ENCODE measurements at places on chromosomes 3 and 15.

DNA sequence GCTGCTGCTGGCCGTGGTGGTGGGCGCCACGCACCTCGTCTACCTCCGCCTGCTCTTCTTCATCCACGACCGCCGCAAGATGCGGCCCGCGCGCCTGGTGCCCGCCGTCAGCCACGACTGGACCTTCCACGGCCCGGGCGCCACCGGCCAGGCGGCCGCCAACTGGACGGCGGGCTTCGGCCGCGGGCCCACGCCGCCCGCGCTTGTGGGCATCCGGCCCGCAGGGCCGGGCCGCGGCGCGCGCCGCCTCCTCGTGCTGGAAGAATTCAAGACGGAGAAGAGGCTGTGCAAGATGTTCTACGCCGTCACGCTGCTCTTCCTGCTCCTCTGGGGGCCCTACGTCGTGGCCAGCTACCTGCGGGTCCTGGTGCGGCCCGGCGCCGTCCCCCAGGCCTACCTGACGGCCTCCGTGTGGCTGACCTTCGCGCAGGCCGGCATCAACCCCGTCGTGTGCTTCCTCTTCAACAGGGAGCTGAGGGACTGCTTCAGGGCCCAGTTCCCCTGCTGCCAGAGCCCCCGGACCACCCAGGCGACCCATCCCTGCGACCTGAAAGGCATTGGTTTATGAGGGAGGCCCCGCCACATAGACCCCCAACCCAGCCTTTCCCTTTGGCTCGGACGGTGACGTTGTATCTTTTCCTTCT lies 1.1 kb downstream of the GPR27 start:
- DNase-seq = no peak

DNA sequence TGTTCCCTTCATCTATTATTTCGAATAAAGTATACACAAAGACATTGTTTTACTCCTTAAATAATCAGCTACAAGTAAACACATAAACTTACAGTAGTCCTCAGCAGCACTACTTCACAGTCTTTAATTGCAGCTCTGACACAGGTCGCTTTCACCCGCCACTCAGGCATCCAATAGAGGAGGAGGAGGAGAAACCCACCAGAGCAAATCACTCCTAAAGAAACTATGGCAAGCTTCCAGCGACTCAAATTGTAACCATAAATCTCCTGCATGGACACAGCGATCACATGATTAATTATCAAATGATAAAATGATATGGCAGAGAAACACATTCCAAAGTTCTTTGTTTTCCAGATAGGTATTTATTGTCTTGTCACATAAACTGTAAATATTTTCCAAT lies 26.2 kb downstream of the ATP13A3 start:
- no peak for DNase-seq

DNA sequence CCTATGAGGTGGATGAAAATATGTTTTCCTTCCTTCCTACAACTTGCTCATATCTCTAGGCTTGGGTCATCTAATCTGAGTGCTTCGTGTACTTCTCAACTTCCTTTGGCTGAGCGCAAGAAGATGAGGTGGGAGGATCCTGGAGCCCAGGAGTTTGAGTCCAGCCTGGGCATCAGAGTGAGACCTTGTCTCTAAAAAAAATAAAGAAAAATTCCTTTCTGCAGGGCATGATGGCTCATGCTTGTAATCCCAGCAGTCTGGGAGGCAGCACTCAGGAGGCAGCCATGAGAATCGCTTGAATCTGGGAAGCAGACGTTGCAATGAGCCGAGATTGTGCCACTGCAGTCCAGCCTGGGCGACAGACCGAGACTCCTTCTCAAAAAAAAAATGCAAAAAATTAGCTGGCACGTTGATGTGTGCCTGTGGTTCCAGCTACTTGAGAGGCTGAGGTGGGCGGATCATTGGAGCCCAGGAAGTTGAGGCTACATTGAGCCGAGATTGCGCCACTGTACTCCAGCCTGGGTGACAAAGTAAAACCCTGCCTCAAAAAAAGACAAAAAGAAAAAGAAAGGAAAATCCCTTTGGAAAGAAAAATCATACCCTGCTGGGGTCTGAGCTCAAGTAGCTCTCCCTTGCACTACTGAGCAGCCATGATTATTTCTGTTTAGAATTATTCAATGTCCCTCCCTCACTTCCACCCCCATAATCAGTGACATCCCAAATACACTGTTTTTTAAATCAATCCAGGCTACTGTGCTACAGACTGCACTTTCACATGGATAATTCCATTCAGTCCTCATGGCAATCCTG lies 28.0 kb upstream of the RAB11A start:
- DNase-seq = peak; percentile 69

DNA sequence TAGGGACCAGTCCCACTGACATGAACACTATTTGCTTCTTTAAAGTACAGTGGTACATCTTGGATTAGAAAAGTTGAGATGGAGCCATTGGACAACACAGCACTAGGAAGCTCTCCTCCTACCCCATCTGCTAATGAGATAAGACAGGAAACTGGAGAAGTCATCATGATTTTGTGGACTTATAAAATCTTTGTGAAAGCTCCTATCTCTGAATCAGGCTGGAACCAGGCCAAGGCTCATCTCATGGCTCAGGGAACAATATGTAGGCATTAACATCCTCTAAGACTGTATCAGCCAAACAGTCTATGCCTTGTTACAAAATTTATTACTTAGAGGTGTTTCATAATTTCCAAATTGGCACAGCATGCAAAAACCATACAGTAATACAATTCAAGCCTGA lies 84.1 kb downstream of the BOC start:
- peak; percentile 13 for DNase-seq

- DNase-seq = no peak
These were observed 175.4 kb downstream of the ANXA2 start for GRCh38 chr15:60222404-60222803.

DNA sequence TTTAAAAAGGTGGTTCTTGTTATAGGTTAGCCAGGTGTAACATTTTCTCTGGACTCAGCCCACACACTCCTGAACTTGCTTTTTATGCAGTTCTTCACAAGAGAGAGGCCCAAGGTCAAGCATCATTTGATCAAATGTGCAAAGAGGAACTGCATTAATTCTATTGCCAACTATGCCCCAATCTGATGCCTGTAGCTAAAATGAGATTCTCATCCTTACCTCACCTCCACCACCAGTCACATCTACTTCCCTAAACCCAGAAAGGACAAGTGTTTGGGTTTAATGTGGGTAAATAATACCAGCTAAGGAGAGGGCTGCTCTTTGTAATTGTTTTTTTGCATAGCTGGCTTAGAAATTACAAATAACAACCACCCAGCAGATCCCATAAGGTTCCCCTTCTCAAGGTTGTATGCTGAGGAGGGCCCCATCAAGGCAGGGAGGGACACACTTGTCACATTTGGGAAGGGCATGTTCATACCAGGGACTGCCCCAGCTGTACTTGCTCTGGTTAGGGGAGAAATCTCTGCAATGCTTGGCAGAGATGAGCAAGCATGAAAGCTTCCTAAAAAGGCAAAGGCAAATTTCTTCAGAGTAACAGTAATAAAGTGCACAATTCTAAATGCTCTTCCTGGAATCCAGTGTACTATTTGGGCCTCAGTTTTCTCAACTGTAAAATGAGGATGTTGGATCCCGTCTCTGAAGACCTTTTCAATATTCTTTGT lies 76.2 kb downstream of the TGFBR2 start:
- DNase-seq = no peak

DNA sequence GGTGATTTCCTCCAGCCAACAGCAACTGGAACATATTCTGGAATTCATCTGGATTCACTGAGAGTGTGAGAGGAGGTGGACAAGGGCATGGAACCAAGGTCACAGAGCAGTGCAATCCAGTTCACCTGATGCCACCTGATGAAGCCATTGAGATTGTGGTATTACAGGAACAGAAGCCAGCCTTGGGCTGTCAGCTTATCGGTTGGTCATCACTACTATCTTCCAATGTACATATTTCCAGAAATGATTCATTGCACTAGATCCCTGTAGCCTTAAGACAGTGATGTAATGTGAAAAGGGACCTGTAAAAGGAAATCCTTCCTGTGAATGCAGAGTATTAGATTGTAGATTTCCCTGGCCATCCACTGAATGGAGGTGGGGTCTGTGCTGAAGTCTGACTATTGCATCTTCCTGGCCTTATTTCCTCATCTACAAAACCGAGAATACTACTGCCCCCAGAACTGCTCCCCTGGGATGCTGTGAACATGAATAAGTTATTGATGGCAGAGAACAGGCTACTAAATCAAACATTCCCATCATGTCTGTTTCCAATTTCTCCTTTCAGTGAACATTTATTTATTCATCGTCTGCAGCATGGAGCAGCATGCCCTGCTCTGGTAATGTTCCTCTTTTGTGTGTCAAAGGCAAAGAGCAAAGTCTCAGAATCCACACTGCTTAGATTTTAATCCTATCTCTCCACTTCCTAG lies 47.4 kb upstream of the TPM1 start:
- peak; percentile 73 for DNase-seq

DNA sequence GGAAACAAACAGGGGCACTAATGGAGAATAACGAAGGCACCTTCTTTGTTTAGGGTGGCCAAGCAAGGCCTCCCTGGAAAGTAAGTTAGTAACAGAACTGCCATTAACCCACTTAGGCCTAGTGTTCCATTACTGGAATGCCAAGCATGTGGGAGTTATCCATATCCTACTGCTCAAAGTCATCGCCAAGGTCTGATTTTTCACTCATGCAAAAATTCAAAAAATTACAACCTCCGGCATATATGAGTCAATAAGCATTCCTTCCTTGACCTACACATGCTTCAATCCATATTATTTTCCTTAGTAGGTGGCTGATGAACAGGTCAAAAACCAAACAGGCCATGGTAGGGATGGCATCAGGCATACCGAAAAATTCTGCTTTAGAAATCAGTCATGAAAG lies 1097.2 kb downstream of the FHIT start:
- peak; percentile 0 for DNase-seq

DNA sequence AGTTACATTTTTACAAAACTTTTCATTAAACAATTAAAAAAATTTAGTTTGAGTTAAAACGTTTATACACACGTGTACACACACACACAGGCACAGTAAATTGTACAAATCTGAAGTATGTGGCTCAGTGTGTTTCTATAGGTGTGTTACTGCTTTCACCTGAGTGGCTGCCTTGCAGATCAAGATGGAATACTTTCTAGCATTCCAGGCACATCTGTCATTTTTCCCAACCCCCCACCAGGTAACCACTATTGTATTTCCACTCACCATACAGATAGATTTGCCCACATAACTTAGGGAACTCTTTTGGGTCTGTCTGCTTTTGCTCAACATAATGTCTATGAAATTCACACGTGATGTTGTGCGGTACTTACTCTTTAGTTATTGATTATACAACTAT lies 141.1 kb downstream of the PTPRG start:
- DNase-seq = no peak

DNA sequence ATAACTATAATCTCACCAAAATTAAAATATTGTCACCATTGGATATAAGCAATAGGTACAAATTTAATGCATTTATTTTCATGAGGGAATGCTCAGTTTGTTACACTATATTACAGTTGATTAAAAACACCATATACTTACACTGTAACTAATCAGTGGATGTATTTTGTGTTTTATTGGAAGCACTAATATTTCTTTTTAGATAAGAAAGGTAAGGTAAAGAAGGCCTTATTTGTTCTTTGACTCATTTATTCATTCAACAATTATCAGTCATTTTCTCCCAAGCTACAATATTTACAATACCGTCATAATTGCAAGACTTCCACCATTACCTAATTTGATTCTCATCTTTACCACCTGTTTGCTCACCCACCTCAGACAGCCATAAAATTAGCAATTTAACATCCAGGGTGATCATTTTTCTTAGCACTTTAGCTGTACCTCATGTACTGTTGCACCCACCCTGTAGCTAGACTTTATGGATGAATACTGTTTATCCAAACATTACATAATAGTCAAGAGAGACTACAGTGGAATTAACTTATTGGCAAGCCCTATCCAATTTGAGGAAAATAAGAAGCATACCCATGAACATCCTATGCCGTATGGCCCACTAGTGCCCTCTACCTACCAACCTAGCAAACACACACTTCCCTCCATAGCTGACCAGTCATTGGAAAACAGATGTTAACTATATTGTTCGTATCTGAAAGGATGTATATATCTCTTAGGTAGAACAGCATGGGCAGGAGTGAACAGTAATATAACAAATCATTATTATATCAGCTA lies 229.6 kb downstream of the BBX start:
- peak; percentile 24 for DNase-seq

DNA sequence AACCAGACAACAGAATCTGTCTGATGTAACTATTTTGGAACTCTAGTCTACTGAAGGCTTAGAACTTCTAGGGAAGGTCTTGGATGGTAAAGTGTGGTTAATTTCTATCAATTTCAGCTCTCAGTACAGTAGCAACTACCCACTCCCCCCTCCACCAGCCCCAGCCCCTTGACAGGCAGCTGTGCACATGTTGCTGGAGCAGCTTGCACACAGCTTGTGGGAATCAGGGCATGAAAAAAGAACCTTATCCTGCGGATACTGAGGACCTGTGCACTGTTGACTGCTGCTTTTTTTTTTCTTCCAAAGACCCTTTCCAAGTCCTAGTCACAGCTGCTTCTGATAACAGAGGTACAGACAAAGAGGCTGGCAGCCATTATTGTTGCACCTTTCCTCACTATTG lies 81.5 kb upstream of the UBP1 start:
- no peak for DNase-seq

GRCh38 chr15:63931556-63931955 lies 97.8 kb upstream of the HERC1 start:
- DNase-seq = no peak

DNA sequence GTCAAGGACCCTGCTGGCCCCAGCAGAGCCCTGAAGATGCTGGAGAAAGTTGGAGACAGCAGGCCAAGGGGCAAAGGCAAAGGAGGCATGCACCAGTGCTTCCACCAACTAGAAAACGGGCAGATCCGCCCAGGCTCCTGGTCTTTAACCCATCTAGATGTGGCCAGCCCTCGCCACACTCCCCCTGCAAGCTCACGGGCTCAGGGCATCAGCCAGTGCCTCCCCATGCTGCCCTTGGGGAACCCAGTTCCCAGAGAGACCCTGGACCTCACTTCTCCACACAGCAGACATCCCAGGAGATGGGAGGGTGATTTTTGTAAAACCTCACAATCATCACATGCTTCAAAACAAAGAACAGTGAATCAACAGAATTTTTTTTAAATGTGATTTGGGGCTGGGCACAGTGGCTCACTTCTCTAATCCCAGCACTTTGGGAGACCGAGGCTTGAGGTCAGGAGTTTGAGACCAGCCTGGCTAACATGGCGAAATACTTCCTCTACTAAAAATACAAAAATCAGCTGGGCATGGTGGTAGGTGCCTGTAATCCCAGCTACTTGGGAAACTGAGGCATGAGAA lies 24.5 kb downstream of the CYFIP1 start:
- DNase-seq = no peak

GRCh38 chr15:66763186-66764071 lies 61.4 kb downstream of the SMAD6 start:
- DNase-seq = no peak

DNA sequence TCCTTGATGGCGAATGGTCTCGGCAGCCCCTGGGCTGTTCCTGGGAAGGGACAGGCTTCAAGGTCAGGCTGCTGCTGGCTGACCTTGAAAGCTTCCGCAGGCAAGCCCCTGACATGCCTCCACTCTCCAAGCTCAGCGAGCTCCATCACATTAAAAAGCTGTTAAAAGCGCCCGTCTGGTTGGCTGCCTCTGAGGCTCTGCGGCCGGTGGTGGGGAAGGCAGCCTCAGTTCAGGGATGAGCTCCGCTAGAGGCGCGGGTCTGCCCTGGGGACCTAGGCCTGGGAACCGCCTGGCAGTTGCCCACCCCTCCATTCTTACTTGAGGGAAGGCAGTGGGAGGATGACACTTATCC lies 103.8 kb downstream of the LINGO1 start:
- DNase-seq = no peak

- DNase-seq = peak; percentile 56
These were observed 518.9 kb downstream of the NR2F2 start for GRCh38 chr15:96849271-96849900.
